ENCODE measurements at places on chromosomes 6 and 20.

DNA sequence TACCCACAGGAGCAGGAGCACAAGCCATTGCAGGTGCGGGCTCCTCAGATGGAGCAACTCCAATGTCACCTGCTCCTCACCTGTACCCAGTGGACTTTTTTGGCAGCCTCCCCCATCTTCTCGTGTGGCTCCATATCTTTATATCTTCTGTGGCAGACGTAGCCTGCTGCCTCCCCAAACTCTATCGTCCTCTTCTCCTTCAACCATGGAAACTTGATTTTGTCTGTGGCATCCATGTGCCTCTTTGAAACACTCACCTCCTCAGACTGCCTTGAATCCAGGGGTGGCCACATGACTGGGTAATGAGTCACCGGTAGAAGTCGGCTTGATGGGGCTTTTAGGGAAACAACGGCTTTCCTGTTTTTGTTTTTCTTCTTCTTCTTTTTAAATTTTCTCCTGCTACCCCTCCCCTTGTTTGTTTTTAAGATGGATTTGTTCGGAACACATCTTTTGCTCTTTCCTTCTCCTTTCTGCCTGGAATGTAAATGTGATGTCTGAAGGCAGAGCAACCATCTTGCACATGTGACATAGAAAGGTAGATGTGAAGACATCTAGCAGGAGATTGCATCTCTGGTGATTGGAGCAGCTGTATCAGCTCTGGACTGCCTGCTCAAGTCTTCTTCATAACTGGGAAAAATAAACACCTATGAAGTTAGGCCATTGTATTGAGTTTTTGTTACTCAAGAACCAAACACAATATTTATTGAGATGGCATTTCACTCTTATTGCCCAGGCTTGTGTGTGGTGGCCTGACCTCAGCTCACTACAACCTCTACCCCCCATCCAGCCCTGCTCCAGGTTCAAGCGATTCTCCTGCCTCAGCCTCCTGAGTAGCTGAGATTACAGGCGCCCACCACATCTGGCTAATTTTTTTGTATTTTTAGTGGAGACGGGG is 69.9 kb upstream of the DDR1 start:
- no peak for DNase-seq

DNA sequence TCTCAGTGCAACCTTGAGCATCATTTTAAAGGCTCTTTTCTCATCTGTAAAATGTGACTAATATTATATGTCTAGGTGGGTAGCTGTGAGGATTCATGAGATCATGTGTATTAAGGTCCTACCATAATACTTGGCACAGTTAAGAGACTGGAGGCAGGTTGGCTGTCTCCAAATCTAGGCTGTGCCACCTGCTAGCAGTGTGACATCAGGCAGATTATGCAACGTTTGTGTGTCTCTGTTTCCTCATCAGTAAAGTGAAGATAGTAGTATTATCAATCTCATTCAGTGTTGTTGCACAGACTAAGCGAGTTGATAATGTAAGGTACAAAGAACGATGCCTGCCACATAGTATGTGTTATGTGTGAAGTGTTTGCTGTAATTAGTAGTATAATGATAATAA is 227.4 kb downstream of the SAMD5 start:
- DNase-seq = no peak

- DNase-seq = no peak
These were observed 46.9 kb upstream of the CD93 start for GRCh38 chr20:23132930-23133559.

DNA sequence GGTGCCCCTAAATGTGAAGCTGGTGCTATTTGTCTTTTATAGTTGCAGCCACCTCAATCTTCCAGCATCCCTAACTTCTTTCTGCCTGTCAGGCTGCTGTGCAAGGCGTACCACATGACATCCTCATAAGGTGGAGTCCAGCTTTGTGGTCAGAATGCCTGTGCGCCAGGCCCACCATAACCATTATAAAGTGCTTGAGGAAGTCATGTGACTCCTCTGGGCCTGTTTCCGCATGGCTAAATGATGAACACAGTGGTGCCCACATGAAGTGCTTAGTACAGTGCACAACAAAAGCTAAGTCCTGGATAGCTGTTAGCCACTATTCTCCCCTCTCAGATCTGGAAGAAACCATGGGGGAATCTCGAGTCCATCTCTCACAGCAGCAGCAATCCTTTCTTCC is 75.6 kb downstream of the INSM1 start:
- DNase-seq = no peak

DNA sequence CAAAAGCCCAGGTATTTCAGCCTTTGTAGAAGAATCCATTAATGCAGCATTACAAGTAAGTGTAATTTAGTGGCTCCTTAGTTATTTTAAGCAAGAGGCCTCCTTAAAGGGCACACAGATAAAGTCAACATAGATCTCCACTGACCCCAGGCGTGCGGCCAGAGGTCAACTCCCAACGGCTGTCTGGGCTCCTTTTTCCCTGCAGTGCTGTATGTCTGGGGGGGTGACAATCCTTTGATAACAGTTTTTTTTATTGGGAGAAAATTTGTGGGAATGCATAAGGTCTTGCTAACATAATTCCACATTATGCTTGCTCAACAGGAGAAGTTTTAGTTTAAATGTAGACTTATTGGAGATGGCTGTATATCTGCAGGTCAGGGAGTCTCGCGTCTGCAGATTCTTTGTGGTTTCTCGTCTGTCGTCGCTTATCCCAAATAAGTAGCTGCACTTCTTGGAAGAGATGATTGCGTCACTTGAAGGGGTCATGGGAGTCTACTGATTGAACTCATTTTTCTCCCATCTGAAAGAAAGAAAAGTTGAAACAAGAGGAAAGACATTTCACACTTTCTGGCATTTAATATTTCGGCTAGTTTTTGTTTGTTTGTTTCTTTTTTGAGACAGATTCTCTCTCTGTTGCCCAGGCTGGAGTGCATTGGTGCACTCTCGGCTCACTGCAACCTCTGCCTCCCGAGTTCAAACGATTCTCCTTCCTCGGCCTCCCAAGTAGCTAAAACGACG is 151.7 kb upstream of the AKAP12 start:
- DNase-seq = no peak

GRCh38 chr6:134379076-134379475 is 61.2 kb upstream of the SGK1 start:
- DNase-seq = no peak

DNA sequence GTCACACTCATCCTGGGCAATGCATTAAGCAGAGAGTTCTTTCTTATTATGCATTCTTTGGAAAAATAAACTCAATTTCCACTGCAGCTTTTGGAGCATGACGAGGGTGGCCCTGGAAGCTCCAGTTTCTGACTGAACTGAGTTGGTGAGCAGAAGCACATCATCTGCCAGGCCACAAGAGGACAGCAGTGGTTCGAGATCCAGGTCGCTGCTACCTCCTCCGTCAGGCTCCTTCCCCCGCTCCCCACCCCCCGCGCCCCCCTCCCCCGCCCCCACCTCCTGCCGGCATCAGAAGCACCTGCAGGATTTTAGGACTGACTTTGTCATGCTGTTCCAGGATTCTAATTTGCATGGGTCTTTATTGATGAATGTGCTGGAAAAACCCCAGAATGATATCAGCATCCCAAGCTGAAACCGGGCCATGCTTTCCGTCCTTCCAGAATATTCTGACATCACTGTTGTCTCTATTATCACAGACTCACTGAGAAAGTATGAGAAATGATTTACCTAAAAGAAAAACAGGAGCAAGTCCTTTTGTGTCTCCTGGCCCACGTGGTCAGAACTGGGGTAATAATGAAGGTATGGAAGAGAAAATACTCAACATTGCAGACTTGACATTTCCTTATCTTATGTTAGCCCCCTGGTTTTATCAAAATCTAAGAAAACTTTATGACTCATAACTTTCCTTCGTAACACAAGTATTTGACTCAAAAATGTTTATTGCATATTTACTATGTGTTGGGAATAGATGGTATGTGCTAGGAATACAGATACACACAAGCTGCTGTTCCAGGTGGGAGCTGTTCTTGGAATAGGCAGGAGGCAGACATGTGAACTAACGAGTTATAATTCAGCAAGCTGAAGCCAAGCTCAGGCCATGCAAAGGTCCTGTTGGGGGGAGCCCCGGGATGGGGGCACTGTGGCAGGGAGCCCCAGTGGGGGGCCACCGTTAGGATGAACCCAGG is 220.2 kb upstream of the EXOC2 start:
- no peak for DNase-seq

- no peak for DNase-seq
These were observed 27.0 kb upstream of the SLA2 start for GRCh38 chr20:36672991-36673390.

DNA sequence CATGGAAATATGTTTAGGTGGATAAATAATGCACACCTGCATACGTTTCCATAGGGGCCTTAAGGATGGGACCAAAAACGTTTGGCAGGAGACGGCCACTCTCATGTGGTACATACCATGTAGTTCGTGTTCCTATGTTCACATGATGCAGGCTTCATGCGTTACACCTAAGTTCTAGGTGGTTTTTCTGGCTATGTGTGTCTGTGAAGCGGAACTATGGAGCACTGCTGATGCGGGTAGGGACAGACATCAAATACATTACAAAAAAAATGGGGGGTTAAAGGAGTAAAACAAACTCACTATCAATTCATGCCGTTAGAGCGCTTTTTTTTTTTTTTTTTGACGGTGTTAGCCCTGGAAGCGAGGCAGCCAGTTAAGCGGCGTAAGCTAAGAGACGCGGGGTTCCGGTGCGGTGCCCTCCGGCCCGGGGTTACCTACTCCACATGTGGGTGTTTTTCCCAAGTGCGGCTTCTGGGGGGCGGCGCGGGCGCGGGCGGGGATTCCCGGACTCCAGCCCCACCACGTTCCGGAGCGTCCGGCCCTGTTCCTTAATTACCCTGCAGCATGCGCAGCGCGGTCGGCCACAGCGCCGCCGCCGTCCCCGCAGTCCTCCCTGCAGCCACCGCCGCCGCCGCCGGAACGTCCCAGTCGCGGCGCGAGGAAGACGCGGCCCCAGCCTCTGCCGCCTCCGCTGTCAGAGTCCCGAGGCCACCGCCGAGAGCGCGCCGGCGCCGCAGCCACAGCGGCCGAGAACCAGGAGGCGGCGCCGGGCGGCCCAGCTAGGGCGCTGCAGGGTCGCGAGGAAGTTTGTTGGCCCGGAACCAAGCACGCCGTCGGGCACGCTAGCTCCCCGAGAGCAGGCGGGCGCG is 648 bp downstream of the COL19A1 start:
- DNase-seq = peak; percentile 41

GRCh38 chr6:111212625-111213024 is 125.3 kb downstream of the SLC16A10 start:
- no peak for DNase-seq

DNA sequence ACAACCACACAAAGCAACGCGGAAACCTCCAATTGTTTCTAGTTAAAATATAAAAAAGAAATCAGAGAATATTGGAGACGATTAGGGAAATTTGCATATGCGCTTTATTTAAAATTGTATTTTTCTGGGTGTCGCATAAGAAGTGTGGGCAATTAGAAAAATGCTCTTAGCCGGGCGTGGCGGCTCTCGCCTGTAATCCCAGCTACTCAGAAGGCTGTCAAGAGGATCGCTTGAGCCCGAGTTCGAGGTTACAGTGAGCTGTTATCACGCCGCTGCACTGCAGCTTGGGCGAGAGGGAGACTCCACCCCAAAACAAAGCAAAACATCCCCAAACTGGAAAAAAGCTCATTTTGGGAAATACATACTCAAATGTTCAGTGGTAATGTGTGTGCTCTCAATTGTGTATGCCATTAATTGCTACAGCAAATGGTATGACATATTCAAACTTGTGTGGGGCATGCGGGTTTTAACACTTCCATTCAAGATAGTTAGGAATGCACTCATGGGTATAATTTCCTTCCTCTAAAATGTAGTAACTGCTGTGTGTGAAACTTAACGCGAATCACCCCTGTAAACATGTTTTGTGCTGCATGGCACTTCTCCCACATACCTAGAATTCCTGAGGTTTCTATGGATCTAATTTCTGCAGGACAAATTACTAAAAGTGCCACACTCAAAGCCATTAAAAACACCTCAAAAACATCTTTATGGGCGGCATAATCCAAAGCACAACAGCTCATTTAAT is 54.7 kb upstream of the HFE start:
- DNase-seq = peak; percentile 80

- DNase-seq = peak; percentile 69
These were observed 129.1 kb downstream of the PACRG start for GRCh38 chr6:162856885-162857284.

DNA sequence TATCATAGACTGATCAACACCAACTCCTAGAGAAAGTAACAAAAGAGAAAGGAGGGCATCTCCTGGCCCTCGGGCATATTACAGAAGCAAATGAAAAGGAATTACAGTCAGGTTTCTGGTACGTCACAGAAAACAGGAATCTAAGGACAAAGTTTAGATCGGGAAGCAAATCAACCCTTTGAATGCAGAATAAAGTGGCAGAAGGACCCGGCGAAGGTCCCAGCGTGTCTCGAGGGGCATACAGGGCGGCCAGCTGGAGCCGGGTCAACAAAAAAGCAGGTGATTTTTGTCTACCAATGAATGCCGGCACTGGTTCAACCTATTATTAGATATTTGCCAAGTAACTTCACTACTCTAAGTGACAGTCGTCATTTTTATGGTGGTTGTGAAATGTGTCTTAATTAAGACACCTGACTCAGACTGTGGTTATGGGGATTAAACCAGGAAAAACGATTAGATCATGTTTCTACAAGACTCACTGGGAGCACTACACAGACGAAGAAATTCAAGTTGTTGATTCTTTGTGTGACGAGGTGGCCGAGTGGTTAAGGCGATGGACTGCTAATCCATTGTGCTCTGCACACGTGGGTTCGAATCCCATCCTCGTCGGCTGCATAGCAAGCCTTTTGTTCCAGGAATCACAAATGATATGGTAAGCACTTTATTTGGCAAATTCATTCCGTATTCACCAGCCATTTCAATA is 12.4 kb upstream of the ZSCAN9 start:
- DNase-seq = peak; percentile 46

DNA sequence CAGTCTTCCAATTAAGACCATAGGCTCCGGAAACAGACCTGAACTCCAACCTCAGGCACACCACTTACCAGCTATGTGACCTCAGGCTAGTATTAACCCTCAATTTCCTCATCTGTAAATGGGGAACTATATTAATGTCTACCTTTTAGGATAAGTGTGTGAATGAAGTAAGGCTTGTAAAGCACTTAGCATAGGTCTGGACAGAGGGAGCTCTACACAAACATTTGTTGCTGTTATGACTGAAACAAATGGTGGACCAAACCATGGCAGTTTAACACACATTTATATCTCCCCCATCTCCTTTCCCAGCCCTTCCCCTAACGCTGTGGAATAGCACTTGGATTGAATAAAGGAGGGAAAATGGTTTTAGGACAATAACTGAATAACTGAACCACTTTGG is 48.7 kb downstream of the TSHZ2 start:
- no peak for DNase-seq

- DNase-seq = no peak
These were observed 634 bp downstream of the HSF2 start for GRCh38 chr6:122400121-122400450.

- DNase-seq = peak; percentile 68
These were observed 88.8 kb upstream of the HS3ST5 start for GRCh38 chr6:114431641-114432040.

DNA sequence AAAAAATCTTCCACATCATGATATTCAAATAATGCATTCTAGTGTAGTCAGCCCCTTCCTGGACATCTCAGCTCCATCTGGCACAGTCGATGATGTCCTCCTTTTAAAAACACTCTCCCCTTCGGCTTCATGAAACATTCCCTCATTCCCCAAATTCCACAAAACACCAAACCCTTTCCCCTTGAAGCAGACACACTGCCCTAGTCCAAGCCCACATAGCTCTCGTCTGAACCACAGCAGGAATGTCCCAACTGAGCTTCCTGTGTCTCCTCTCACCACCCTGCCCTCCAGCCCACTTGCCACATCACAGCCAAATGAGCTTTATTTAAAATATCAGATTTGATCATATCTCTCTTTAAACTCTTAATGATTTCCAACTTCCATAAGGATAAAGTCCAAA is 106.4 kb upstream of the CARMIL1 start:
- DNase-seq = no peak
